ENCODE measurements at places on chromosomes 5 and 9. TPM values are rescaled to one million over a fixed set of nuclear protein-coding genes. Genes with fewer than 3 reads are reported as not detected.
A peak's percentile ranks its signal among the peaks of the same experiment; 100 is the strongest.

DNA sequence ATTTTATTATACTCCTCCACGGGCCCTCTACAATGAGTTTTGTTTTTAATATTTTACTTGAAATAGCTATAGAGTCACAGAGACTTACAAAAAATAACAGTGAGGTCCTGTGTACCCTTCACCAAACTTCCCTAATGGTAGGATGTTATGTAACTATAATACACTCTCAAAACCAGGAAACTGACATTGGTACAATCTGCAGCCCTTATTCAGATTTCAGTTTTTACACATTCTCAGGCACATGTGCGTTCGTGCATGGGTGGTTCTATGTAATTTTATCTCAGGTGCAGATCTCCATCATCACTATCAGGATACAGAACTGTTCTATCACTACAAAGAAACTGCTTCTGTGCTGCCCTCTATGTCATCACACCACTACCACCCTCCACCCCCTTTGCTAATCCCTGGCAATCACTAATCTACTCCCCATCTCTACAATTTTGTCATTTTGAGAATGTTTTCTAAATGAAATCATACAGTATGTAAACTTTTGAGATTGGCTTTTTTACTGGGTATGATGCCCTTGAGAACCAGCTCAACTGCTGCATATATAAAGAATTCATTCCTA, 16.4 kb downstream of the RAB14 start:
- DNase-seq = no peak

DNA sequence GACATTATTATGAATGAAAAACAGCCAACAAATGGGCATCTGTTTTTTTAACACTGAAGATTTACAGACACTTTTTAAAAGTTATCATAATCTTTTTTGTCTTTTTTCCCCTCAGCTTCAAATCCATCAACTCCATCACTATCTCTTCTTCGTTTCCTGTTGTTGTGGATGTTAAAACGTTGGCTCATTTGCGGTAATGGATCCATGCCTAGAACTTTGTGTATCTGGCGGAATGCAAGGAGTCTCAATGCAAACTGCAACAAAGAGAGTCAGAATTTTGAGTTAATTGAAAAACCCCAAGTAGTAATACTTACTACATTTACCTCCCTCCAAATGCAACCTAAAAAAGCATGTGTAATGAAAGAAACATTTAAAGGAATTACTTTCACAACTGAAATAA, 42.9 kb upstream of the MTMR12 start:
- DNase-seq = no peak

The IL5 gene
- total RNA-seq = not detected

DNA sequence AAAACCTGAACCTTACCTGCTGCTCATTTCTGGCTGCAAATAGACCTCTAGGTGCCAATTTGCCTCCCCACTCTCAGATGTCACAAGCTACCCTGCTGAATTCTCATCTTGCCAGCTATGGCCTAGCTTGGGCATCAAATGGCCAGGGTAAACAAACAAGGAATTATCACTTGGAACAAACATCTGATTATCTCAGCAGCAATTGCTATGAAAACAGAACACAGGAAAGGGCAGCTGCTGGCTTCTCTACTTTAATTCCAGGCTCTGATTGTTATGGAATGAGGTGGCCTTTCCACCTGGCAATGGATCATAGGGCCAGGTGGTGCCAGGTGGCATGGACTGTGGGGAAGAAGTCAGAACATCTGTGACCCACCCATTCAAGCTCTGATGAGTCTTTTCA, 505.1 kb downstream of the TLR4 start:
- no peak for DNase-seq

DNA sequence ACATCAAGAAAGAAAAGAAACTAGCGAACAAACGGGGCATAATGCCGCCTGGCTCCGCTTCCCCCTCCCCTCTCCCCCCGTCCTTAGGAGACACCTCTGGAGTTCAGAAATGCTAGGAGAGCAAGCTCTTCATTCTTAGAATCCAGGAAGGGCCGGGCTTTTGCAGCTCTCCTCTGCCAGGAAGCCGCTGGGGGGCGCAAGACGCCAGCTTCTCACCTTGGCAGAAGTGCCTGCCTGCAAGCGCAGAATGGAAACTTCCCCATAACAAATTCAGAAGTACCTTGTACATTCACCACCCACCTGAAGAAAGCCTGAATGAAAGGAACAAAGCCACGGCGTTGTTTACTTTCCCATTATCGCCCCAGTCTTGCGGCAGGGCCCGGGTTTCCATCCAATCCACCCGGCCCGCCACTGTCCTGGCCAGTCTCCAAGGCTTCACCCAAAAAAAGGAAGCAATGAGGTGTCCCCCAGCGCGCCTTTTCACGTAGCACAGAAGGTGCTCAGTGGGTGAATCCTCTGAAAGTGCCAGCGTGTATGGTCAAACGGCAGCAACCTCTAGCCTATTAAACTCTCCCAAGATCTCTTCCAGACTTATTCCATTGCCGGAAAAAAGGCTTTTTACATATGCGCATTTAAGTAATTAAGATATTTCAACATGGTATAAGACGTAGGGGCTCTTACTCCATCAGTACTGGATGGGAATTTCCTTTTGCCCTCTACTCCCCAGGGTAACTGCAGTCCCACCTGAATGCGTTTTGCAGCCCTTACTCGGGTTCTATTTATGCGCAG, 1.6 kb upstream of the GADD45G start:
- peak; percentile 88 for DNase-seq

DNA sequence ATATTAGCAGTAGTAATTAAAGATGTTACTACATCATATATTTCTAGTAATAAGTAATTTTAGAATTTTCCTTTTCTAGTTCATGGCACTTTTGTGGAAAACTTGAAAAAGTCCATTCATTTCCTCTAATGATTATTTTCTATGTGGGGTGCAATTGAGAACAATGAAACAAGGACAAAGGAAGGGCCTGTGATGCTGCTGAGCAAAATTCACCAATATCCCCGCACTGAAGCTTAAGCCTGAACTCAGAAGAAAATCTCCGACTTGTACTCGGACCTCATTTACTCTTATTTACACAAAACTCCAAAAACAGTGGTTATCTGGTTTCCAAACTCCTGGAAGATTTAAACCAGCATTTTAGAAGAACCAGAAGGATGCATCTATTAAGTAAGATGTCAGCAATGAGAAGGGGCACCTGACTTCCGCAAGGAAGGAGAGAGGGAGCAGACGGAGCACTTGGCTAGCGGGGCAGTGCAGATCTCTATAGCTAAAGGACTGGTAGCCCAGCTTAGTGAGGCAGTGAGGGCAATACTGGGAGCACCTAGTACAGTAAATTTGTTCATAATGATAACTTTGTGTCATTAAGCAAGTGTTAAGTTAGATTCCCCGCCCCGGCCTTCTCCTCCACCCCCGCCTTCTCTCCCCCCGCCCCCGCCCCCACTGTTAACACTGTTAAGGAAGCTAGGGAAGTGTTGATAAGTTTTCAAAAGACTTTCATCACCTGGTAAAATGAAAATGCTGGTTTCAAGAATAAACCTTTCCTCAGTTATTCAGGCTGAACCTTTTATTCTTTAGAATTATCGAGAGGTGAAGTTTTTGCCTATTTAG, 123.3 kb downstream of the ZSWIM6 start:
- DNase-seq = no peak

DNA sequence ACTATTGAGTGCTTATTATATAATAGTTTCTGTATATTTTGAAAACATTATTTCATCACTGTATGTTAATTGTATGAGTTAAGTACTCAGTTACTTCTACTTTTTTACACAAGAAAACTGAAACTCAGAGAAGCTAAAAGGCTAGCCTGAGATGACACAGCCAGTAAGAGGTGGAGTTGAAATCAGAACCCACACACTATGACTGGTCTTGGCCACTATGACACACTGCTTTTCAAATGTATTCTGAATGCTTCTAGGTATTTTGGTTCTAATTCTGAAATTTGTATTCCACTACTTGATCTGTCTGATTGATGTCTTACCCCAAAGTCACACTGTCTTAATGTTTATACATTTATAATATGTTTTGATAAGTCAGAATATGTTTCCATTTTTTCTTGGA, 181.8 kb downstream of the ZDHHC21 start:
- no peak for DNase-seq

- no peak for DNase-seq
Measured at GRCh38 chr9:20240498-20240897, 381.8 kb downstream of the MLLT3 start.

The DOCK8 gene
- 116 TPM for total RNA-seq

GRCh38 chr5:168311061-168311566, 19.7 kb downstream of the WWC1 start:
- no peak for DNase-seq

DNA sequence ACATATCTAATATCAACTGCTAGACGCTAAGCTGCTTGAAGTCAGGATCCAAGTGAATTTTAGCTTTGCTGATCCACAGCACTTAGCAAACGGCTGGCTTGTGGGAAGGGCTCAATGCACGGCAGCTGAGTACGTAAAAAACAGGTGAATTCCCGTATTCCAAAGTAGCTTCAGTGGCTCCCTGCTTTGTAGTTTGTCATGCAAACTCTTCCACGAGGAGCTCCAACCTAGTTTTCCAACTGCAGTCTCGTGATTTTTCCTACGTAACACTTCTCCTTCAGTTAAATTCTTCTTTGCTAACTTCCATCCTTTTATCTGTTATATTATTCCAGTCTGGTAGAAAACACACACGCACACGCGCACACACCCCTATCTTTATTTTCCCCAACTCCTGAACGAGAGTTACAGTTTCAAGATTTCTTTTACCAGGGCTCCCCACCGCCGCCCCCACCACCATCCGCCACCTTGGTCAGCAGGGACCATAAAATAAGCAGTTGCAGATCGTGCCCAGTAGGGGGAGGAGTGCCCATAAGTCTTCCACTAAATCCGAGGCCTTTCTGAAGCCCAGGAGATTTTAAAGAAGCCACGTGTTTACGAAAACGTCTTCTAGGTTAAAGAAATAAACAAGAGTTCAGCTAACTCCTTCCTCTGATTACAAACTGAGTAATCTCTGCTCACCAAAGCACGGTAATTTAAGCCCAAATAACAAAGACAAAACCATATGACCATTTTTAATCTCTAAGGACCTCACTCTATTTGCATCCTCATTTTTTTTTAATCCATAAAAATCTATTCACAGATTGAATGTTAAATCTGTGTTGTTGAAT, 34.8 kb upstream of the TRIO start:
- DNase-seq = no peak

- no peak for DNase-seq
Measured at GRCh38 chr9:2709645-2710101, 7.6 kb upstream of the KCNV2 start.

GRCh38 chr9:126326228-126327005, at the start of gene MVB12B:
MVB12B (plus strand) TSS chr9:126326829; CDS start chr9:126326930, 101 bp downstream.
- DNase-seq = peak; percentile 66

The MIER3 gene
- total RNA-seq = 29.3 TPM

- DNase-seq = no peak
Measured at GRCh38 chr9:27632254-27632653, 59.0 kb upstream of the C9orf72 start.

DNA sequence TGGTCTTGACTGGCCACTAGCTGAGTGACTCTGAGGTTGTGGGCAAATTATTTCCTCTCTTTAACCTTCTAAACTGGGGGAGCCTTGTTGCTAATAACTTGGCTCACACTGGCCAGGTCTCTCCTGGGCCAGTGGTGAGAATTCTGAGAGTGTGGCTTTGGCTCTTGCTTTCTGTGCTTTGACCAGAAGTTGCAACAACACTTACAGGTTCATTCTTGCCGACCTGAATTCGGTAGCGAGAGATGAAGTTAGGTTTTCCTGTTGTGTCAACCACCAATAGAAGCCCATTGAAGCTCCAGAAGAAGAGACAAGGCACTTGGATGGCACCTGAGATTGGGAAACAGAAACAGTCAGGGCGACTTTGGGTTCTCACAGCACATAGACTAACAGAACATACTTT, 19.8 kb downstream of the FAXDC2 start:
- no peak for DNase-seq

DNA sequence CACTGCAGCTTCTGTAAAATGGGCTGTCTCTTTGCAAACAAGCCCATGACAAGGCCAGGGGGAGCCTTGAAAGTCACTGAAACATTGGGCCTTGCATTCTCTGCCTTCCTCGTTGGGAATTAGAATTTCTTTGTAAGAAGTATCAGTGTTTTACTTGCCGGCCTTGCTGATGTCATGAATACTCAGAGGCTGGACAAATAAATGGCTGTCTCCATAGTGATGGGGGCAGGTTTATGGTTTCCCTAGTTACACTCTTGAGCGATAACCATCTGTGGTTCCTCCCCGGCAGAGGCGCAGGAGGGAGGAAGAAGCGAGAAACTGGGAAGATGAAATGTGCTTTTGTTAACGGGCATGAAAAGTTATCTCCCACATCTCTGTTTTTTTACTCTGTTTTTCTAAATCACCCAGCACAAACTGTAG, 272.7 kb upstream of the PANK3 start:
- DNase-seq = no peak

- no peak for DNase-seq
Measured at GRCh38 chr5:43294226-43294625, 19.0 kb downstream of the HMGCS1 start.

DNA sequence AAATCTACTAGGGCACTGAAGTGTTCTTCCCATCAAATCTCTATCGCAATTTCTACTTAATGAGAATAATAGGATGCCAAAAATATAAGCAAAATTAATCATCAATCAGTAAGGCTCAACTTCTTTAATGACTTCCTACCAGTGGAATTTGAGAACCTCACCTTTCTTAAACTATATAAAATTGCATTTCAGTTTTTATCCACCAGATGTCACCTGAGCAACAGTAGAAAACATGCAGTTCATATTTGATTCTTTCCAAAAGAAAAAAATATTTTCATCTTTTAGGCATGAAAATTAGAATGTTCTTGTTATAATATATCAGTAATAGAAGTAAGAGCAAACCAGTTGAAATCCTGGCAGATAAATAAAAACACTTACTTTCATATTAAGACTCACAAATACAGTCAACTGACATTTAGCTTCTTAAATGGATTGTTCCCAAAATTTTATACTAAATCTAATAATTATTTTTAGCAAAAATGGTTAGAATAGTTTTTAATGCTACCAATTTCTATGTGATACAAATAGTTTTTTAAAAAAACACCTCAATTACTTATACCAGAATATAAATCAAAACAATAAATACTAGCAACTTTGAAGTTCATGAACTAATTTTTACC, 13.4 kb upstream of the CCDC112 start:
- no peak for DNase-seq

DNA sequence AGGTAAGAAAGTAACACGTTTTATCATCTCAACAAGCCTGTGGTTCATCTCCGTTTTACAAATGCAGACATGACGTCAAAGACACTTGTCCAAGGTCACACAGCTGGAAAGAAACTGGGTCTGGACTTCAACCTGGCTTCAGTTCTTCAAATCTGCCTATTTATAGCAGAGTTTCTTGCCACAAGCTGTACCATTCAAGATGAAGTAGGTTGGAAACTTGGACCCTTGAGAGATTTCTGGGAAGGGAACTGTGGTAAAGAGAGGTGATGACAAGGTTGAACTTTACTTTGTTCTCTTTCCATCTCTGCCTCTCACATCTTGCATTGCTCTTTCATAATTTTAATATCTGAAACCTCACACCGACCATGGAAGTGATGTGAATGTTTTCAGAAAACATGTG, 29.9 kb upstream of the DENND1A start:
- DNase-seq = no peak

The NIPAL4 gene
- total RNA-seq = 0.25 TPM

GRCh38 chr9:36762958-36763357, 190.3 kb downstream of the MELK start:
- no peak for DNase-seq
